ENCODE measurements at places on chromosomes 5 and 9.
A peak's percentile ranks its signal among the peaks of the same experiment; 100 is the strongest.

DNA sequence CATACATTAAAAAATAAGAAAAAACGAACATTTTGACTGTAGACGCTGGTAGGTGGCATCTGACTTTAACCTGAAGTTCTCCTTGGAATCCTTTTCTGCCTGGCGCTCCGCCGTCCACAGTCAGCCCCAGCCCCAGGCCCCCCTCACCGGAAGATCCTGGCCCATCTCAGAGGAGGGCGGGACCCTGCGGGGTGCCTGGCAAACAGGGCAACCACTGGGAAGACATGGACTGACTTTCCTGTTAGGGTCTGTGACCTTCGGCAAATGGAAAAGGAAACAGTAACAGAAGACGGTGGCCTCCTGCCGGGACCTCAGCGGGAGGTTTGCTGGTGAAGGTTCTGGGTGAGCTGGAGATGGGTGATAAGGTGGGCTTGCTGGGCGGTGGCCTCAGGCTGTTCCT lies 11.7 kb upstream of the EGR1 start:
- no peak for DNase-seq

DNA sequence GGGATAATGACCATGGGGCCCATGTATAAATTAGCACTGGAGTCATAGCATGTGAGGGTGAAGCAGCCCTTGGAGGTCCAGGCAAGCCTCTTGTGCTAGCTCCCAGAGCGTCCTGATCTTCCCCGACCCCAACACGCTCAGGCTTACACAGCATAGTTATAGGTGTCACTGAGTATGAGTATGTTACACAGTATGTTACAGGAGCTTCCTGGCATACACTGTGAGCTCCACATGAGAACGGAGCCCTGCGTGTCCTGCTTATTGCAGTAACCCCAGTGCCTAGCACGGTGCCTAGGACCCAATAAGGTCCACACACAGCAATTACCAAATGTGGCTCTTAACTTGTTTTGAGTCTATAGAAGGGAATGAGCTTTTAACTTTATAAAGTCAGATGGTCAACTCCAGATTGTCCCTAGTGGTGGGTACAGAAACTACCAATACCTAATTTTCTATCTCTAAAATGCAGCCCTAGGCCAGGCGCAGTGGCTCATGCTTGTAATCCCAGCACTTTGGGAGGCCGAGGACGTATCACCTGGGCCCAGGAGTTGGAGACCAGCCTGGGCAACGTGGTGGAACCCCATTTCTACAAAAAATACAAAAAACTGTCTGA lies 64.1 kb downstream of the PLAC8L1 start:
- DNase-seq: no peak

- no peak for DNase-seq
Observed at GRCh38 chr5:136075466-136075891, 46.7 kb downstream of the TGFBI start.

GRCh38 chr5:62550103-62550502 lies 28.5 kb upstream of the LRRC70 start:
- DNase-seq: no peak

GRCh38 chr9:134376386-134377142 lies 50.3 kb downstream of the RXRA start:
- no peak for DNase-seq

DNA sequence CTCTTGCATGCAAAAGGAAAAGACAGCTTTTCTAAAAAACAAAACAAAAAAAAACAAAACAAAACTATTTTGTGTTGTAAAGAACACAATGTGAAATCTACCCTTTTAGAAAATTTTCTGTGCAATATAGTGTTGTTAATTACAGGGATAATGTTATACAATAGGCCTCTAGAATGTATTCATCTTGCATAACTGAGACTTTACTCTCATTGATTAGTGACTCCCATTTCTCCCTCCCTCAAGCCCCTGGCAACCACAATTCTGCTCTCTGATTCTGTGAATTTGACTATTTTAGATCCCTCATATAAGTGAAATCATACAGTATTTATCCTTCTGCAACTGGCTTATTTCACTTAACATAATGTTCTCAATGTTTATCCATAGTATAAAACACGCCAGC lies 234.1 kb downstream of the TMEM161B start:
- no peak for DNase-seq

DNA sequence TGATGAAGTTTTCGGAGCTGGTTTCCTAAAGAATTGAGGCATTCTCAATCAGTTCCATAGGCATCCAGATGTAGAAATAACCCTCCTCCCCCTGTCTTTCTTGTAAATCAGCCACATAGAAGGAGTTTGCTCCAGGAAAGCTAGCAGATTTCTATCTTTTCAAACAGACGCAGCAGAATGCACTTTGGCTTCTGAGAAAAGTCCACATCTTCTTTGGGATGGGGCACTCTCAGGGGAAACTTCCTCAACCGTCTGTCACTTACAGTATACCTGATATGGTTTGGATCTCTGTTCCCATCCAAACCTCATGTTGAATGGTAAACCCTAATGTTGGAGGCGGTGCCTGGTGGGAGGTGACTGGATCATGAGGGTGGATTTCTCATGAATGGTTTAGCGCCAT lies 94.1 kb downstream of the SNCAIP start:
- no peak for DNase-seq

DNA sequence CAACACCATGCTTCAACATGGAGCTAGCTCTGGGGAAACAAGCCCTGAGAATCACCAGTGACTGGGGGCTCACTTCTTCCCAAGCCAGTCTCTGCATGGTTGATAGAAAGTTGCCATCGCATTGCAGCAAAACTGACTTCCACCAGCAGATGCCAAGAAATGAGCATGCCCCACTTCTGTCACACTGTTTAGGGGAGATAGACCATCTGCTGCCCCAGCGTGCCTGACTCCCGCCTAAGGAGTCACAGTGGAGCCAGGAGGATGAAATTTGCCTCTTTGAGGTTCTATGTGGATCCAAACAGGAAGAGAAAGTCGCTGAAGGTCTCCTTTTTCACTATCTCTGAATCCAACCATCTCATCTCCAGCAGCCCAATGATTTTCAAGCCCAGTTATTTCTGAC lies 116.7 kb upstream of the SLIT3 start:
- DNase-seq: no peak

DNA sequence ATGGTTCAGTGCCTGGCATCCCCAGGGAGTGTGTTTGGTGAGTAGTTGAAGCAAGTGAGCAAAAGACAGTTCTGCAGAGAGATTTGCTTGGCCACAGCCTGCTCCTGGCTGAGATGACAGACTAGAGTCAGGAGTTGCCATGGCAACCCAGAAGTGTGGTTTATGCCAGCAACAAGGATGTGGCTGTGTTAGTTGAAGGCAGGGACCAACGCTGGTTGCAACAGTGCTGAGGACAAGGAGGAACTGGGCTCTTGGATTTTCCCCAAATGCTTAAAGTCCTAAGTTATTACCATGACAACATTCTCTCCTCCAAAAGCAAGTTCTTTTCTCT lies 2.7 kb downstream of the NXNL2 start:
- DNase-seq: peak; percentile 78

DNA sequence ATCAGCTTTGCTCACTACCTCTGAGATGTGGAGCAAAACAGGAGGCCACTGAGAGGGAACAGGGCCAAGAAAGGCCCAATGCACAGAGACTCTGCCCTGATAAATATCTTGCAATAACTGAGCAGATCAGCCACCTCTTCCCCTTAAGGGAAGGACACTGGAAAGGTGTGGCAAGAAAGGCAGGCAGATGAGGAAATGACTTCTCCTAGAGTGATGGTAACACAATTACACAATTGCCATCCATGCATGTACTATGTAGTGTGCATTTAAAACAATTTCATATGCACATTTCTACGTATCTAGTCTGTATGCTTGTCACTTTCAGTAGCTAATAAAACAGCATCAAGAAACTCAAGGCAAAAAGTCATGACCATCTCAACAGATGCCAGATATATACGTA lies 322.5 kb downstream of the DRD1 start:
- DNase-seq: no peak

GRCh38 chr9:16074963-16075362 lies 522.1 kb downstream of the CCDC171 start:
- no peak for DNase-seq
